HEK293T (cell line): ENCODE measurements at places on chromosomes 7 and 10.

GRCh38 chr7:51356849-51357516 is 40.4 kb upstream of the COBL start:
- DNase-seq, result no peak

DNA sequence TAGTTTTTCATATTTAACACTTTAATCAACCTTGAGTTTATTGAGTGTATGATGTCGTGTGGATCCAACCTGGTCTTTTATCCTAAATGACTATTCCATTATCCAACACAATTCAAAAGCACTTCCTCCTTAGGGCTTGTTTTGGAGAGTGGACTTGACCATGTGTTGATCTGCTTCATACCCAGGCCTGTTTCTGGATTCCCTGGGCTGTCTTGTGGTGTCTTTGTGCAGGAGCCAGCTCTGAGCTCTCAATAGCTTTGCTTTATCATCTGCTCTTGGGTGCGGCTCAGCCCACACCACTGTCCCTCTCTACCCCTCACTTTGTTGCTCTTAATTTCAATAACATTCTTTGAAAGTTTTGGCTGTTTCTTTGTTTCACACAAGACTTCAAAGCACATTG is 70.9 kb upstream of the CHST15 start:
- DNase-seq, result no peak

DNA sequence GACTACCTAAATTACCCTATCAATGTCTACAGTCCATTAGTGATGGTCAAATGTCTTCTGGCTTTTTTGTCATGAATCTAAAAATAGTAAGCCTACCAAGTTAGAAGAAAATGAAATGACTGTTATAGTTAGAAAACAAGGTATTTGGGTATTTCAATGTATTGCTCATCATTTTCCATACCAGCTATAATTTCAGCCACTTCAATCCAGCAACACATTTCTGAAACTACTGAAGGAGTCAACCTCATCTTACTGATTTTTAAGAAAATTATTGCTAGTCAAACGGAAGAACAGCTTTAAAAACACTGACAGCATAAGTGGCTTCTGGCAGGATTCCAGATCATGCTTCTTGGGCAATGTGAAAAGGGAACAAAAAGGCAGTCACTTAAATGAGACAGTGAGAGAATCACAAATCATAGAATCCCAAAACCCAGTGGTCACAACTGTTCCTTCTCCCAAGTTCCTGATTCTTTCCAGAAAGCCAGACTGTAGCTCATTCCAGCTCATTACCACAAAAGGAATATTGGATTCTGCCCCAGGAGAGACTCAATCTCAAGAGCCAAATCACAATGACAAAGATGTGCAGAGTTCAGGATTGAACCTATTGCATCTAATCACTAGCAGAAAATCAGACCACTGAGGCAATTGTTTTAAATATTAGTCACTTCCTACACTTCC is 61.2 kb upstream of the LRRN3 start:
- DNase-seq, result no peak

DNA sequence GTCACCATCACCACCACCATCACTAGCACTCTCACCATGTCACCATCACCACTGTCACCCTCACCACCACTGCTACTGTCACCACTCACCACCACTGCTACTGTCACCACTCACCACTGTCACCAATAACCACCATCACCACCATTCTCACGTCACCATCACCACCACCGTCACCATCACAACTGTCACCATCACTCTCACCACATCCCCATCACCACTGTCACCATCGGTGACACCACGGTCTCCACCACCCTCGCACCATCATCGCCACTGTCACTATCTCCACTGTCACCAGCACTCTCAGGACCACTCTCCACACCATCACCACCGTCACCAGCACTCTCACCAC is 130.4 kb downstream of the MAD1L1 start:
- no peak for DNase-seq

DNA sequence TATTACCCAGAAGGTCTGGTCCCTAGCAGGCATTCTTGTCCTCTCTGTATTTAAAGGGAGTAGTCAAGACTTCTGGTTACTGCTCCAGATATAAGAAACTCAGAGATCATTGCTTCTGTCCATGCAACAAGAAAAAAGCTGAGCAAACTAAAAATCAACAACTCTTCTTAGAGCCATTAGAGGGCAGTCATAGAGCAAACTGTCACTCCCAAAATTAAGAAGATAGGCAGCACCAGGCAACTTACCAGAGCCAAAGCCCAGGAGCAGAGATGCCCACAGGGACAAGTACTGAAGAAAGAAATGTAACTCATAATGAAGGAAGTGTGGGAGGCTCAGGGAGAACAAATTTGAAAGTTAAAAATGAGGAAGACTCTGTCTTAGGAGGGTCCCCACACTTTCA is 472.9 kb upstream of the COBL start:
- no peak for DNase-seq

- no peak for DNase-seq
These were observed 78.4 kb upstream of the ADO start for GRCh38 chr10:62726142-62726541.

- no peak for DNase-seq
These were observed 49.7 kb downstream of the NRAP start for GRCh38 chr10:113613977-113614690.
